ENCODE measurements at places on chromosomes 5 and 9. TPM values are rescaled to one million over a fixed set of nuclear protein-coding genes. Genes with fewer than 3 reads are reported as not detected.

DNA sequence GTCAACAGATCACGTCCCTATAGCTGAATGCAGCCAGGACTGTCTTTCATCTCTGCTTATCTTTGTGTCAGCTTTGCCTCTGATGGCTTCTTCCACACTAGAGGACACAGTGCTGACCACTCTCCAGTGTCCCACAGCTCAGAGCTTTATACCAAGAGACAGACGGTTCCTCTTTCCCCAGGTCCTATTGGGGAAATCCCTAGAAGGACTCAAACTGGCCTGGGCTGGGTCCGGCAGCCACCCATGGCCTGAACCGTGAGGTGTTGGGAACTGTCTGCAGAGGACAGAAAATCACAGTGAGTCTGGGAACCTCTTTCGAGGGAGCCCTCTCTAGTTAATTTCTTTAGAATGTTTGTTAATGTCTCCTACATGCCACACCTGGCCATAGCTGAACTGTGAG lies 68.3 kb upstream of the SHB start:
- DNase-seq: no peak

- DNase-seq: no peak
Measured at GRCh38 chr5:152378730-152379129, 26.3 kb downstream of the NMUR2 start.

The LTC4S gene
- 4.0 TPM for total RNA-seq

GRCh38 chr9:33306037-33306436 lies 15.7 kb downstream of the NFX1 start:
- DNase-seq: no peak

The CRB2 gene
- 0.25 TPM for total RNA-seq

- DNase-seq: no peak
Measured at GRCh38 chr5:111673891-111674626, 82.9 kb downstream of the NREP start.

The EPB41L4A gene
- 23.0 TPM for total RNA-seq

The GRM6 gene
- not detected for total RNA-seq

The PCDHB14 gene
- 10.6 TPM for total RNA-seq

The IFNA13 gene
- not detected for total RNA-seq

The KIF27 gene
- 24.6 TPM for total RNA-seq

DNA sequence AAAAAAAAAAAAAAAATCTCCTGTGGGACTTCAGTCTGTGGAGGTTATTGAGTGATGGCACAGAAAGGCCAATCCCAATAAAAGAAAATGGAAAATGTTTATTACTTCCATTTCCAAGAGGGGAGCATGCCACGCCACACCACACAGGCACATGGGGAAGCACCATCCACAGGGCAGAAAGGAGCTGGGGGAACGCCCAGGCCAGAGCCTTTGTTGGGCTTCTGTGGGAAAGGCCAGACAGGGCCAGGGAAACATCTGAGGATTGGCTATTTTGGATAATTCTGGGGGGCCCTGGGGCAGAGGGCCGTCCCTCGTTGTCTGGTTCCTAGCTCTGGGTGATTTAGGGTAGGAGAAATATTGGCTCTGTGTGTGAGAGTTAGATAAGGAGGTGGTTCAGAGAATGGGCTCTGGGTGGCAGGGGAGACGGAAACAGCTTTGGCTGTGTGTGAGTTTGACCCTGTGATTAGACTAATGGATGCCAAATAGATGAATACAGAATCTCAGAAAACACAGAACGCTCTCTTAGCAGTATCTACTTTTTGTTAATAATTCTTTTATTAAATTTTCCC lies 49.0 kb upstream of the ABL1 start:
- DNase-seq: no peak

The SKP1 gene
- total RNA-seq: 324 TPM

Measured in lung (tissue), 17 donors.